ENCODE measurements at places on chromosomes 16 and 17. TPM values are rescaled to one million over a fixed set of nuclear protein-coding genes. Genes with fewer than 3 reads are reported as not detected.

RAB11FIP4 gene
- total RNA-seq = 1.2 TPM

MIEN1 gene
- total RNA-seq = 88.1 TPM

CCL4 gene
- total RNA-seq = not detected

CCDC154 gene
- 0.18 TPM for total RNA-seq

SLFN14 gene
- not detected for total RNA-seq
